Activated naive CD4-positive, alpha-beta T cell treated with anti-CD3 and anti-CD28 coated beads for 36 hours (primary cell): ENCODE measurements at places on chromosomes 2 and 18. TPM values are rescaled to one million over a fixed set of nuclear protein-coding genes. Genes with fewer than 3 reads are reported as not detected.

Gene PTPN2
- total RNA-seq: 71.8 TPM

Gene CEBPZOS
- total RNA-seq: 30.3 TPM

Gene ADAM17
- total RNA-seq: 10.5 TPM

- no peak for DNase-seq
These were observed 288.6 kb downstream of the PTPRM start for GRCh38 chr18:7855671-7856070.

DNA sequence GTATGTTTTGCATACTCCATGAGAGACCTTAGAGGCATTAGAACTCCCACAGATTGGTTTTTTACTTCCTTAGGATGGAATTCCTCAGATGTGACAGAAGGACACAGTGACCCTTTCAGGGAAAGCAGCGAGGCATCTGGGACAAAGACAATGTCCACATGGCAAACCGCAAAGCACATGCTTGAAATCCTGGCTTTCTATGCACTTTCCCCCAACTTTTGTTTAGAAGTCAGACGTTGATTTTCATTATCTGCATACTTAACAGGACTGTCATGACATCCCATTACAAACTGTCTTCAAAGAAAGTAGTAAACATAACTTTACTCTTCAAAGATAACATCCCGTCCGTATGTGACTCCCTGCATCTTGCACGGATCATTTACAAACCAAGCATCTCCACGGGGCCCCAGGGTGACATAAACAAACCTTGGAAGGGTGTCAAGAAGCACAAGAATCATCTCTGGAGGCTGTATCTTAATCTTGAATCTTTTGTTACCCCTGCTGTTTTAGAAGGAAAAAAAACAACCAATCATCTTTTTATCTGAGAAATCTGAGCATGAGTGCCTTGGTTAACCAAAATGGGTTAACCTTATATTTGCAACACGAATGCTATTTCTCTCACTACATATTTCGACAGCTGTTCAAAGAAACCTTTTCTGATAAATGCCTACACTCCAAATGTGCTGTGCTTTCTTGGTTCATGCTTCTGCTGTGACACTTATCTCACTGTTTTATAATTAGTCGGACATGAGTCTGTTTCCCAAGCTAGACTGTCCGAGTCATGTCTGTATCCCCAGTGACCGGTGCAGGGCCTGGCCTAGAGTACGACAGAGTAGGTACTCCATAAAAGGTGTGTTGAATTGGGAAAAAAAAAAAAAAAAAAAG, 90.8 kb downstream of the CCBE1 start:
- DNase-seq: no peak

Gene MC4R
- not detected for total RNA-seq
